MM.1S (cell line): ENCODE measurements at places on chromosomes 12 and 14.

DNA sequence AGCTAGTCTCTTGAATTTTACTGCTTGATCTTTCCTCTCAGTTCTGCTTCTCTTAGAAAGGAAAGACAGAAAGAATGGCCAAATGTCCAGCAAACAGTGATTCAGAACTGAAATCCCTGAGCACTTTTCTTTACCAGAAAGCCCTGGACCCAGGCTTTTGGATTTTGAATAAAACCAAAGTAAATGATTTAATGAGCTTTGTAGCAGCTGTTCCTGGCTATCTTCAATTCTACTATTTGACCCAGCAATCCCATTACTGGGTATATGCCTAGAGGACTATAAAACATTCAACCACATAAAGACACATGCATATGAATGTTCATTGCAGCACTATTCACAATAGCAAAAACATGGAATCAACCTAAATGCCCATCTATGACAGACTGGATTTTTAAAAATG is 187.2 kb downstream of the PRKD1 start:
- H3K27ac ChIP-seq, result no peak overlapping the region
- H3K4me1 ChIP-seq, result peaks cover 10% of the 10 kb centered on the region; the same call in 1 of the 2 replicates
- H3K27me3 ChIP-seq, result no peaks in the 10 kb centered on the region
- no peak for DNase-seq

- no peaks in the 10 kb centered on the region for H3K27me3 ChIP-seq
- DNase-seq, result no peak
- H3K36me3 ChIP-seq, result no peaks in the 10 kb centered on the region
- no peak overlapping the region for H3K27ac ChIP-seq
- H3K4me1 ChIP-seq, result peaks cover 7% of the 10 kb centered on the region; the same call in 1 of the 2 replicates
Measured at GRCh38 chr12:117192057-117192456, 1.8 kb upstream of the FBXO21 start.

DNA sequence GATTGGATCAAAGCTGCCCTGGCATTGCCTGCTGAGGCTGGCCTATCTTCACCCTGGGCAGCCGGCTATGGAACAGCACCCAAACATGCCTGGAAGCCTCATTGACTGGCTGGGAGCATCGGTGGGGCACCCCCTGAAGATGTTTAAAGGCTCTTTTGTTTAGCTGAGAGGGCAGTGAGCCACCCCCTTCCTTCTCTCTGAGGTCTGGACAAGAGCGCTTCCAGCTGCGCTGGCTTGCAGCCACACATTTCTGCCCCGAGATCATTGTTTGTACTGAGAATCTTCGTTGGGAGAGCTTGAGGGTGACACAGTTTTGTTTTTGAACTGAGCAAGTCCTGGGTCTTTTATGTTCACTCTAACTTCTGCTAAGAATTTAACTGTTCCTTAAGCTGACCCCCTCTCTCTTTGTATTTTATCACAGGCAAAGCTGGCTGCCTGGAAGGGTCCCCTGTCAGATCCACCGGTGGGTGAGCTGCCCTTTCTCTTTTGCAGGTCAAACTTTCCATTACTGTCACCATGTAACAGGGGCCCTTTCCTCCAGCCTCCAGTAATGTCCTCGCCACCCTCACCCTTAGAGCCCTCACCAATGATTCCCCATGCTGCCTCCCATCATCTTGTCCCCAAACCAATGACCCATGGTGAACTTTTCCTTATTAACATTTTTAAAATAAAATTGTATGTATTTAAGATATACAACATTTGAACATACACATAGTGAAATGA is 212.2 kb downstream of the KIF26A start:
- H3K4me3 ChIP-seq, result no peak overlapping the region
- H3K36me3 ChIP-seq, result no peaks in the 10 kb centered on the region
- H3K27me3 ChIP-seq, result peaks cover 39% of the 10 kb centered on the region
- no peak overlapping the region for H3K27ac ChIP-seq
- DNase-seq, result no peak

GRCh38 chr12:28938581-28939235 is 210.4 kb upstream of the FAR2 start:
- no peaks in the 10 kb centered on the region for H3K36me3 ChIP-seq
- H3K4me1 ChIP-seq, result no peaks in the 10 kb centered on the region
- DNase-seq, result no peak
- no peak overlapping the region for H3K4me3 ChIP-seq

GRCh38 chr14:59292028-59292427 is 103.6 kb downstream of the DAAM1 start:
- H3K36me3 ChIP-seq, result no peaks in the 10 kb centered on the region
- no peak overlapping the region for H3K4me3 ChIP-seq
- H3K27ac ChIP-seq, result no peak overlapping the region
- DNase-seq, result no peak

DNA sequence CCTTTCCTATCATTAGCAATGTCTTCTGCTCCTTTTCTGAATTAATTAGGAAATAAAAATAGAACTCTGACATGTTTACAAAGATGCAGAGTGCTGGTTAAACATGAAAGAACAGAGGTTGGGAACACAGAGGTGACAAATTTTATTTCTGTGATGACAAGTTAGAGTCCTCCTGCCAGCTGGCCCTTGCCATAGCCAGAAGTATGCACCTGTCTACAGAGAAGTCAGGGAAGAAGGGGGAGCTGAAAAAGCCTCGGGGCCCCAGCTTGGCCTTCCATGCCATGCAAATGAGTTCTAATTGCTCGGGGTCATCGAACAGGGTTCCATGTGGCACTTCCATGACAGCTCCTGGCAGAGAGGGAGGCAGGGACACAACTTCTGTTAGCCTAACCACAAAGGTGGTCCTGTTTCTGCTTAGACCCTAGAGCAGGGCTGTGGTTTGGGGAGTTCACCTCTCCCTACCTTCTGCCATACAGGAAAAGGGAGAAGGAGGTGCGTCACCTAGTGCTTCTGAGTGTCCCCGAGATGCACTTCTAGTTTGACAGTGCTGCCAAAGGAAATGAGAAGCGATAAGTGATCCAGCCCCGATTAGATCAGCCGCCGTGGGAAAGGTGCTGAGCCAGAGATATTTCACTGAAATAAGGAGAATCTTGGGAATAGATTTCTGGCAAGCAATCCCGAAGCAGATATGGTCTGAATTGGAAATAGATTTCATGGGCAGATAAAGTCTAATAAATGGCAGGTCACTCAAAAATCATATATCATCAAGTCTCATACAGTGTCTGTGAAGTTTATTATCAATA is 155.8 kb upstream of the FOXN3 start:
- no peaks in the 10 kb centered on the region for H3K4me1 ChIP-seq
- no peak overlapping the region for H3K27ac ChIP-seq
- H3K36me3 ChIP-seq, result no peaks in the 10 kb centered on the region
- DNase-seq, result no peak

DNA sequence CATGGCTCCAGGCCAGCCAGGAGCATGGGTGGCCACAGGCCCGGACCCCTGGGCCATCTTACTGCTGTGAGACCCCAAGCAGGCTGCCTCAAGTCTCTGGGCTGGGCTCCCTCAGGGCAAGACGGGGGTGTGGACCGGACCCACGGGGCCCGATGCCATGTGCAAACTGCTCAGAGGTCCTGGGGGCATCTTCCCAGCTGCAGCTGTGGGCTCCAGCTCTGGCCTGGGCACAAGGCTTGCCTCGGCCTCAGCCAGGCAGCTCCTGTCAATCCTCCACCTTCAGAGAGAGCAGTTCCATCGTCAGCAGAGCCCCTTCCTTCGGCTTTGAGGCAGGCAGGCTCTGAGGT is 12.4 kb upstream of the GPR132 start:
- H3K4me3 ChIP-seq, result no peak overlapping the region
- no peaks in the 10 kb centered on the region for H3K36me3 ChIP-seq
- no peak for DNase-seq
- H3K27me3 ChIP-seq, result 0 out of 2 replicates have a peak, but pooled peaks cover 3% of the 10 kb centered on the region
- H3K27ac ChIP-seq, result no peak overlapping the region
- H3K4me1 ChIP-seq, result no peaks in the 10 kb centered on the region

DNA sequence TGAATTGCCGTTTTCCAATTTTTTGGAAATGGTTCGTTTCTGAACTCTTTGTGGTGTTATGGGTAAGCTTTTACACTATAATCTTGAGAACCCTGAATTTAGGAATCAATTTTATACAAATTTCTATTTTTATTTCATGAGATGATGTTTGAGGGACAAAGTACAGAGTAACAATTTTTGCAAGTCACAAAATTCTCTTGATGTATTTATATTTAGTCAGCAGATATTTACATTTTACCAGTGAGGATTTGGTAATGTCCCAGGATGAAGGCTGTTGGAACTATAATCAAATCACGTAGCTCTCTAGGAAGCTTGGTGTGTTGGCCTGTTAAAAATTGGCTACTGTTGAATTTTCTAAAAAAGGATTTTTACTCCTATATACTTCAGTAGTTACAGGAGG is 24.2 kb downstream of the GPATCH2L start:
- H3K27me3 ChIP-seq, result no peaks in the 10 kb centered on the region
- H3K4me3 ChIP-seq, result no peak overlapping the region
- no peak overlapping the region for H3K27ac ChIP-seq
- H3K4me1 ChIP-seq, result no peaks in the 10 kb centered on the region

DNA sequence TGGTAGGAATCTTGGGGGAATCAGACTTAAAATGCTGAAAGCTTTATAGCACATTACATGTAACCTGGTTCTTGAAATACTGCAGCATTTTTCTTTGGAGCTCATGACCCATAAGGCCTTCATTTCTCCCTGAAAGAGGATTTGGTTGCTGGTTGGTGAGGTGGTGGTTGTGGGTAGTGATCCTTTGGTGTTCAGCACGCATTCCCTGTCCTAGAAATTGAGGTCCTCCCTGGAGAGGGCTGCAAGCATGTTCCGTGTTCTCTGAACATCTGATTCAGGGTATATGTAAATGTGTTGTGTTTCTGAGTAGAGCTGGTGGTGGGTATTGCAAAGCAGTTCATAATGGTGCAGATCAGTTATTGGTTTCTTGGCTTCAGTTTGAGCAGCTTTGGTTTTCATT is 2.0 kb downstream of the SCN8A start:
- H3K4me1 ChIP-seq, result peaks cover 5% of the 10 kb centered on the region; the same call in 1 of the 2 replicates
- no peak overlapping the region for H3K27ac ChIP-seq
- no peak overlapping the region for H3K4me3 ChIP-seq
- H3K27me3 ChIP-seq, result peaks cover 8% of the 10 kb centered on the region
- DNase-seq, result no peak

DNA sequence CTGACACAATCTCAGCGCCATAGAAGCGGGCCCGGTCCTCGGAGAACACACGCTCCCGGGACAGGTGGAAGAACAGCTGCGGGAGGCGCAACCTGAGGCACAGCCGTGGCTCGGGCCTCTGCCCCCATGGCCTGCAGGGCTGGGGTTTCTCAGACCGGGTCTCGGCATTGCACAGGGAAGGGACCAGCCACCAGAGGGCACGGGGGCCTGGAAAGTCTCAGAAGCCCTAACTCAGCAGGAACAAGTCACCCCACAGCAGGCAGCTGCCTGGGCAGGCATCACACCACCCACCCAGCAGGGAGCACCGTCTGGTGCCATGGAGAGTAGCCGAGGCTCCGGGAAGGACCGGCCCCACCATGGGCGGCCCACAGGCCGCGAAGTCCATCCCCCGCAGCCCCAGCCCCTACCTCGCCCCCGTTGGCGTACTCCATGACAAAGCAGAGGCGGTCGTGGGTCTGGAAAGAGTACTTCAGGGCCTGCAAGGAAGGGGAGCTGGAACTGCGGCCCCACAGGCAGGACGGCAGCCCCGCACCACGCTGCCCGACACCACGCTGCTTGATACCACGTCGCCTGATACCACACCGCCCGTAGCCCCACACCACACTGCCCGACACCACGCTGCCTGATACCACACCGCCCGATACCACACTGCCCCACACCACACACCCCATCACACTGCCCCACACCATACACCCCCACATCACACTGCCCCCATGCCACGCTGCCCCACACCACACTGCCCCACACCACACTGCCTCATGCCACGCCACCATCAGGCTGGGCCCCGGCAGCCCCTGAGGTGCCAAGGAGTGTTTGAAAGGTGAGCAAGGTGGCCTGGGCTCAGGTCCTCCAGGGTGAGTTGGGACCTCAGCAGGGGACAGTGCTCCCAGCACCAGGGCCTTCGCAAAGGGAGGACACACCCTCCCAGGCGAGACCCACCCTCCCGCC is 20.8 kb downstream of the SIVA1 start:
- no peaks in the 10 kb centered on the region for H3K4me1 ChIP-seq
- H3K36me3 ChIP-seq, result no peaks in the 10 kb centered on the region
- no peak overlapping the region for H3K27ac ChIP-seq
- no peak overlapping the region for H3K4me3 ChIP-seq

DNA sequence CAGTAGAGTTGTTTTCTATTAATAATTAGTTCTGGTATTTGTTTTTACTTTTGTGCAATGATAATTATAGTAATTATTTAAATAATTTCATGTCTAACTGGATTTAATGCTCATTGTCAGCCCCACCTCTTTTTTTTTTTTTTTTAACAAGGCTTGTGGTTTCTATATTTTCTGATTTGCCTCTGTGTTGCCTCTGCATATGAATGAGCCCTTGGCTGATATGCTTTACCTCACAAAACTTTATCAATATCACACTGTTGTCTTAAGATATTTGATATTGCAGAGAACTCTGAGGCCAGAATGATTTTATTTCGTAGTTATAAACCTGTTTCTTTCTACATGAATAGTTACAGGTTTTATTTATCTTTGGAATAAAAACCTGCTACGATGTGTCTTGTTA is 116.2 kb upstream of the ATP2B1 start:
- H3K36me3 ChIP-seq, result no peaks in the 10 kb centered on the region
- no peak overlapping the region for H3K4me3 ChIP-seq
- H3K4me1 ChIP-seq, result no peaks in the 10 kb centered on the region
- no peak overlapping the region for H3K27ac ChIP-seq

DNA sequence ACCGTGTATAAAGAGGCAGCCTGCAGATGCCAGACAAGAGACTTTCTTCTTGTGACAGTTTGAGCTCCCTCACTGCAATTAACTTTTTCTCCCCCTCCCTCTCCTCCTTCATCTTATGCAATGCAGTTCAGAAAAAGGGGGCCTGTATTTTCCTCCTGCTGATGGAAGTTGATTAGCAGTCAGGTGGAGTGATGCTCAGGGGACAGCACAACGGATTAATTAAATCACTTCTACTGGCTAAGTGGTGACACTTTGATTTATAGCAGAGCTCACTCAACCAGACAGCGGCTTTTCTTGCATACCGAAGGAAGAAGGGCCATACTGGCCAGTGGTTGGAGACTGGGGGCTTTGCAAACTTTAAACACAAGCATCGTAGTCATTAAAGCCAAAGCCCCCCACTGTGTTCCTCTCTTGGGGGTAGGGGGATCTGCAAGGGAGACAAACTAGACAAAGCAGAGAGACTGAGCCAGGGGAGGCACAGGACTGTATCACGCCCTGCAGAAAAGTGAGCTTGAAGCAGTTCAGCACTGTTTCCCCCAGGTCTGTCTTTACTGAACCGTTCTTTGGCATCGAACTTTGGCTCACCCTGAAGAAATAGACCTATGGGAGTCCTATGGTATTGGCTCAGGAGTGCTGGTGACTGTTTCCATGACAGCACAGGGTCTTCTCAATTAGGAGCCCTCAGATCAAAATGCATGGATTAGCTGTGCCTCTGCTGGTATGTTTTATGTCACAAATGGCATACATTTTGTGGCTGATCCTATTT is 47.7 kb downstream of the SPRING1 start:
- no peak overlapping the region for H3K4me3 ChIP-seq
- no peak for DNase-seq
- H3K27me3 ChIP-seq, result no peaks in the 10 kb centered on the region
- no peaks in the 10 kb centered on the region for H3K4me1 ChIP-seq
- H3K27ac ChIP-seq, result no peak overlapping the region

GRCh38 chr14:95445161-95445560 is 71.3 kb downstream of the SYNE3 start:
- DNase-seq, result no peak
- H3K4me3 ChIP-seq, result no peak overlapping the region
- H3K27me3 ChIP-seq, result no peaks in the 10 kb centered on the region
- no peaks in the 10 kb centered on the region for H3K36me3 ChIP-seq
- H3K4me1 ChIP-seq, result peaks cover 2% of the 10 kb centered on the region; the same call in 1 of the 2 replicates
